COR-L47 (cell line): ENCODE measurements at places on chromosomes 11 and 22.

DNA sequence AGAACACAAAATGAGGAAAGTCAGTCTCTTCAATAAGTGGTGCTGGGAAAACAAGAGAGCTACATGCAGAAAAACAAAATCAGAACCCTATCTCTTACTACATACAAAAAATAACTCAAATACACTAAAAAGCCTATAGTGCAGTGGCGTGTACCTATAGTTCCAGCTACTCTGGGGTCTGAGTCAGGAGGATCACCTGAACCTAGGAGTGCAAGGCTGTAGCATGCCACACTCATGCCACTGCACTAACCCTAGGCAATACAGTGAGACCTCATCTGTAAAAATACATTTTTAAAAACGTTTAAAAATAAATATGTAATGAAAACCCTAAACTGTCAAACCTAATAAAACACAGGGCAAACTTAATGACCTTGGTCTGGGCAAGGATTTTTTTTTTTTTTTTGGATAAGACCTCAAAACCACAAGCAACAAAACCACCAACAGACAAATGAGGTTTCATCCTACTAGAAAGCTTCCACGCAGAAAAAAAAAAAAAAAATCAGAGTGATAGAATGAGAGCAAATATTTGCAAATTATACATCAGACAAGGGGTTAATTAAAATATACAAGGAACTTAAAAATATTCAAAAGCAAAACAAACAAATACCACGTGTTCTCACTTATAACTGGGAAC lies 35.2 kb downstream of the XKR3 start:
- DNase-seq, result no peak

GRCh38 chr11:1077033-1077416 lies 2.4 kb downstream of the MUC2 start:
- DNase-seq, result no peak

- no peak for DNase-seq
Observed at GRCh38 chr11:611001-611996, 4.5 kb downstream of the IRF7 start.

DNA sequence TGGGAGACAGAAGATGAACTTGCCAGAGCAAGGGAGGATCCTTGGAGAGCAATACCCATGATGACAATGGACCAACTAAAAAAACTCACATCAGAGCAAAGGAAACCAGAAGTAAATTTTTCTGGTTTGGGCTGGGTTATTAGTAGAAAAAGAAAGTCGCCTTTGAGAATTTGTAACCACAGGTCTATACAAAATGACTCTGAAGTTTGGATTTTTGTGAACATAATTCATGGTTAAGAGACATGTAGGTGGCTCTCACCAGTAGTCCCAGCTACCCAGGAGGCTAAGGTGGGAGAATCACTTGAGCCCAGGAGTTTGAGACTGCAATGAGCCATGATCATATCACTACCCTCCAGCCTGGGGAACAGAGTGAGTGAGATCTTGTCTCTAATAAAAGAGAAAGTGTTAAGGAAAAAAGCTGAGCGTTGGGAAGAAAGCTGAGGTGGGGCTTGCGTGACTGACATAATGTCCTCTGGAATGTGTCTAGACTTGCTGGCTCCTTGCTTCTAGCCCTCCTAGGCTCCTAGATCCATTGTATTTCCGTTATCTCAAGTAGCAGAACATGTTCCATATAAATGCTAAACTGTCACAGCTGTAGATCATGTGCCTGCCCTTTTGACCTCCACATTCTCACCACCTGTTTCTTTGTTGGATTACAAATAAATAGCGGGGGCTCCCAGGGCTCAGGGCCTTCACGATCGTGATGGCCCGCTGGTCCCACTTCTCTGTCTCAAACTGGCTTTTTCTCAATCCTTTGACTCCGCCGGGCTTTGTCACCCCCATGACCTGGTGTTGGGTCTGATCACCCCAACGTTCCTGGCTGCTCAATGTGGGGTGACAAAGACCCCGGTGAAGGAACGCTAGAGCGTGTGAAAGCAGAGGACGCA lies 56.2 kb upstream of the SC5D start:
- DNase-seq, result no peak

- DNase-seq, result no peak
Observed at GRCh38 chr11:102545701-102546100, 15.2 kb upstream of the MMP7 start.

DNA sequence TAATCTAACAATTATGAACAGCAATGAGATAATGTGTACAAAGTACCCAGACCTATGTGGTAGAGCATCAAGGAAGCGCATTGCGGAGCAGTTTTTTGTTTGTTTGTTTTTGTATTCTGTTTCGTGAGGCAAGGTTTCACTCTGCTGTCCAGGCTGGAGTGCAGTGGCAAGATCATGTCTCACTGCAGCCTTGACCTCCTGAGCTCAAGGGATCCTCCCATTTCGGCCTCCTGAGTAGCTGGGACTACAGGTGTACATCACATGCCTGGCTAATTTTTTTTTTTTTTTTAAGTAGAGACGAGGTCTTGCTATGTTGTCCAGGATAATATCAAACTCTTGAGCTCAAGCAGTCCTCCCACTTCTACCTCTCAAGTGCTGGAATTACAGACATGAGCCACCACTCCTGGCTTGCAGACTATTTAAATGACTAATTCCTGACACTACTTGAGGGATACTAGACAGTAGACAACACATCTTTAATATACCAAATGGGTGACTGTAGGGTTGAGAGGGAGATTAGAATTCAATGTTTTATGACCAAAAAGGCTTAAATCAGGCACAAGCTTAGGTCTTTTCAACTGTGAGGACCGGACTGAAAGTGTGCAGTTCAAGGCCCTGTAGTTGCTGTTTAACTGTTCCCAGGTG lies 12.7 kb downstream of the OR51B4 start:
- no peak for DNase-seq

GRCh38 chr22:45511847-45512261 lies 9.2 kb downstream of the FBLN1 start:
- no peak for DNase-seq

DNA sequence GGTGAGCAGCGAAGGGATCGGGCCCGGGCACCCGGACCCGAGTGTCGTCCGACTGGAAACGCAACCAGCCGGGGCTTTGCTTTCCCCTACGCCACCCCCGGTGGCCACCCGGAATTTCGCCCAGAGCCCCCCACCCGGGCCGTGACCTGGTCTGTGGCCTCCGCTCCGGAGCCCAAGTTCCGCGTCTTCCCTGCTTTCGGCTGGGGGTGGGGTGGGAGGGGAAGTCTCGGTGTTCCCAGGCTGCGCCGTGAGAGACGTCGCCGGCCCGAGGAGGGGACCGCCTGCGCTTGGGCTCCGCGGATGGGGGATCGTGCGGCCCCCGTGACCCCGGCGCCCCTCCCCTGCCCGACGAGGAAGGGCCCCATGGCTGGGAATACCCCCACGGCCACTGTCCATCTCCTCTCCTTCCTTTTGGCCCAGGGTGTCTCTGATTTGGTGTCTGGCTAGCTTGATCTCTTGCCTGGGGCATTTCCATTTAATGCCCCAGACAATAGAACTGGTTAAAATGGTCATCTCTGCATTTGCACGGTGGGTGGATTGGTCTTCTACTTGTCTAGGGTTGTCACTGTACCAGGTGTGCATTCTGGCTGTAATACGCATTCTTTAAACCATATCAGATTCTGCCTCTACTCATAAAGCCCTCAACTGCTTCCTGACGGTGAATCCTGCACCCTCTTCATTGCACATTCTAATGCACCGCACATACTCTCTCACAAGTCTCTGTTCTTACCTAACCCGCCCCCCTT lies 789 bp downstream of the SIK2 start:
- peak; percentile 50 for DNase-seq

- no peak for DNase-seq
Observed at GRCh38 chr11:2774173-2775082, 74.6 kb upstream of the KCNQ1OT1 start.

- DNase-seq, result no peak
Observed at GRCh38 chr11:83674102-83674896, 388.1 kb upstream of the CCDC90B start.

GRCh38 chr22:18057568-18058209 lies 20.1 kb upstream of the PEX26 start:
- no peak for DNase-seq
